HCEC 1CT (cell line): ENCODE measurements at places on chromosomes 7 and 10.

DNA sequence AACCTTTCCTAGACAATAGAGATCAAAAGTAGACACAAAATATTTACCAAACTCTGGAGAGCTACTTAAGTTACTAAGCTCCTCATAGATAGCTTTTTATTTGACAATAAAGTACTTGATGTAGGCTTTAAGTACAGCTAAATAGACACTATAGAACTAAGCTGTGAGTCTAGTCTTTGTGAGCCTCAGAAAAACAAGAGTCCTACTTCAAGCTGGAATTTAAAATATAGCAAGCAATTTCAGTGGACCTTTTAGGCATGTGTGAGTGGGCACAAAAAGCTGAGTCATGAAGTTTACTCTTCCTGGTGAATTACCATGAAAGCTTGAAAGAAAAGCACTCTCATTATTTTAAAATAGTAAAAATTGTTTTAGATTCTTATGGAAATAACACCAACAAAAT is 76.1 kb downstream of the ADD3 start:
- DNase-seq = peak; percentile 31

DNA sequence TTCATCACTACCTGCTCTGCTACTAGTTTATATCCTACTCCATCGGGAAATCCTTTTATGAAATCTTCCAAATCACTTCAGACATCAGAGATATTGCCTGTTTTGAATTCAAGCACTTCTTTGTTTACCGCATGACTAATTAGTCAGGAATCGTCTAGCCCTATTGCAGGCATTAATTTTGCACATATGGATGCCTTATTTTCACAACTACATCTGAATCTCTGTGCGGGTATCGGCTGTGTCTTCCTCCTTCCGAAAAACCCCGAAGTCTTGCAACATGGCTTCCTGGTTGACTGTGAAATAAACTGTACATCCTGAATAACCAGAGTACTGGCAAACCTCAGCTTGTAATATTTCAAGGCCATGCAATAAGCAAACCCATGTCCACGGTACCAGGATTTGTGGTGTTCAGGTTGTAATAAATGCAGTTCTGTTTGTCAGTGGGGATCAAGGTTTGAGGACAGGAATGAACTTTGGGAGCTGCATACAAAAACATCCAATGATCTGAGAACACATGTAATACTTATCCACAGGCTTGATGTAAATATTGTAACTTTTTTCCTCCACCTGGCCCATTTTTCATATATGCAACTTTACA is 642.1 kb downstream of the PARD3 start:
- peak; percentile 80 for DNase-seq

DNA sequence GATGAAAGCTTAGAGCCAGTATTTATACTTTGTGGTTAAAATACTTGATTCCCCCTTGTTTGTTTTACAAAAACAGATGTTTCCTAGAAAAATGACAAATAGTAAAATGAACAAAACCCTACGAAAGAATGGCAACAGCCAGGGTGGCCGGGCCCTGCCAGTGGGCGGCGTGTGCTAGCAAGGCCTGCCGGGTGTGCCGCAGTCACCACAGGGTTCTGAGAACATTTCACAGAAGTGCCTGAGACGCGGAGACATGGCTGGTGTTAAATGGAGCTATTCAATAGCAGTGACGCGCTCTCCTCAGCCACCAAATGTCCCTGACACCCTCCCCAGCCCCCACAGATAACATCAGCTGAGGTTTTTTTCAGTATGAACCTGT is 14.5 kb downstream of the GPR146 start:
- peak; percentile 41 for DNase-seq

DNA sequence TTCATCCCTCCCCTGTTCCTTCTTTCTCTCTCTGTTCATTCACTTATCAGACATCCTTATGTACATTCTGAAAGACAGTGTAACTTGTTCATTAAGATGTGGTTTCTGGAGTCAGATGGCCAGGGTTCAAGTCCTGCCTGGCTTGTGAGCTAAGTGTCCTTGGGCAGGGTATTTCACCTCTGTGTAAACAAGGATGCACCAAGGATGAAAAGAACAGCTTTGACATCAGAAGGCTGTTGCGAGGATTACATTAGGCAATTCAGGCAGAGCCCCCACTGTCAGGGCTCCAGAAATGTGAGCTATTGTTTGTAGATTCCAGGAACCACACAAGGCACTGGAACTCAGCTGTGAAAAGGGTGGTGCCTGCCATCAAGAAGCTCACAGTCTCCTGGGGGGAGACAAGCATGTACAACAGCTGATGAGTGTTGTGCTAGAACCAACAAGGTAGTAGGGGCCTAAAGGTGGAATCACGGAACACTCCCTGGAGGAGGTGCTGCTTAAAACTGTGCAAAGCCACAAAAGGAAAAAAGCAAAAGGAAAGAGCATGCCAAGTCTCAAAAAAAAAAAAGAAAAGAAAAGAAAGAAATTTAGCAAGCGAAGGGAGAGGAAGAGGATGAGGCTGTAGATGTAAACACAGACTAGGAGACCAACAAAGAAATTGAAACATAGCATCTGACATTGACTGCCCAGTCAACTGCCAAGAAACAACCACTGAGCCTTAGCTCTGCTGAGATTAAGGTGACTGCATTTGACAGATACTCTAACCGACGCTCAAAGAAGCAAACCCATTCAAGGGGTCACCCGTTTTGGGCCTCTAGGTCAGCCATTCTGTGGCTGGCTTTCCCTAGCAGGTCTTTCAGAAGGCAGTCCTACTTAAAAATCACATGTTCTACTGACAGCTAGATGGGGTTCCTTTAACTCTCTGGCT is 12.5 kb downstream of the PDLIM1 start:
- peak; percentile 71 for DNase-seq

- no peak for DNase-seq
Measured at GRCh38 chr7:103694304-103694703, 248.3 kb upstream of the SLC26A5 start.

- DNase-seq = no peak
Measured at GRCh38 chr10:75530299-75530698, 98.9 kb downstream of the LRMDA start.

DNA sequence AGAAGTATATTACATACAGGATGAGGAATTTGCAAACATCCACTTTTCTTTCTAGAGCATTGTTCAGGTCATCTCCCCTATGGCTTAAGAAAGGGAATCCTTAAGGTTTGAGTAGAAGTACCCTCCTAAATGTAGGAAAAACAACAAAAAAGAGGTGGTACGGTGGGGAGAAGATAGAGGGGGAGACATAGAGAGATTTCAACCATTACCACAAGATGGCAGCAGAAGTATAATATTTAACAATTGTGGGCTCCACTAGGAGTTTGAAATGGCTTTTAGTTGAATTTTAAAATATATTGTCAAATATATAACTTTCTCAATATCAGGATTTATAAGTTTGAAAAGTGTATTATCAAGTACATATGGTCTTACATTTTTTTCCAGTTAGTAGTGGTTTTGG is 72.7 kb upstream of the PRKG1 start:
- DNase-seq = peak; percentile 47

GRCh38 chr10:107118866-107119265 is 45.6 kb downstream of the SORCS1 start:
- DNase-seq = no peak

- no peak for DNase-seq
Measured at GRCh38 chr7:47508389-47509380, 73.2 kb downstream of the TNS3 start.

DNA sequence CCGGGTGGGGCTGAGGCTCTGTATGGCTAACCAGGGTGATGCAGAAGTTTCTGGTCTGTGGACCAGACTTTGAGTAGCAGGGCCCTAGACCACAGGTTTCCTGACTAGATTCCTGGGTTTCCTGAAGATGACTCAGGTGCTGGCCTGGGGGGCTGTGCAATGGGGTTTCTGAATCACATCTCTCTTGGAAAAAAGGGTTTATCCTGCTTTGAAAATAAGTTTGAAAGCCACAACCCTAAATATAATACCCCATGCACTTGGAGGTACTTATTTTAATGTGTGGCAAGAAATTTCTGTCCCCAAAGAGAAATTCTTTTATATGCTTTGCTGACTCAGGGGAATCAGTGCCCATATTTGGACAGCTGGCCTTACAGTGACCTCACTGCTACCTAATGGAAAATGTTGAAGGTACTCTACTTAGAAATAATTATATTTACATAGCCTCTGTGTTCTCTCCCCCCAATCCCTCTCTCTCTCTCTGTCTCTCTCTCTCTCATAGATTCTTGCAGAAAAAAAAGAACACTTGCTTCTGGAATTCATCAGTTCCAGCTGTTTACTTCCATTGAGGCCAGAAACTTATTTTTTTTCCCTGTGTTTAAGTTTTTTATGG is 184.4 kb upstream of the LYZL2 start:
- peak; percentile 78 for DNase-seq

DNA sequence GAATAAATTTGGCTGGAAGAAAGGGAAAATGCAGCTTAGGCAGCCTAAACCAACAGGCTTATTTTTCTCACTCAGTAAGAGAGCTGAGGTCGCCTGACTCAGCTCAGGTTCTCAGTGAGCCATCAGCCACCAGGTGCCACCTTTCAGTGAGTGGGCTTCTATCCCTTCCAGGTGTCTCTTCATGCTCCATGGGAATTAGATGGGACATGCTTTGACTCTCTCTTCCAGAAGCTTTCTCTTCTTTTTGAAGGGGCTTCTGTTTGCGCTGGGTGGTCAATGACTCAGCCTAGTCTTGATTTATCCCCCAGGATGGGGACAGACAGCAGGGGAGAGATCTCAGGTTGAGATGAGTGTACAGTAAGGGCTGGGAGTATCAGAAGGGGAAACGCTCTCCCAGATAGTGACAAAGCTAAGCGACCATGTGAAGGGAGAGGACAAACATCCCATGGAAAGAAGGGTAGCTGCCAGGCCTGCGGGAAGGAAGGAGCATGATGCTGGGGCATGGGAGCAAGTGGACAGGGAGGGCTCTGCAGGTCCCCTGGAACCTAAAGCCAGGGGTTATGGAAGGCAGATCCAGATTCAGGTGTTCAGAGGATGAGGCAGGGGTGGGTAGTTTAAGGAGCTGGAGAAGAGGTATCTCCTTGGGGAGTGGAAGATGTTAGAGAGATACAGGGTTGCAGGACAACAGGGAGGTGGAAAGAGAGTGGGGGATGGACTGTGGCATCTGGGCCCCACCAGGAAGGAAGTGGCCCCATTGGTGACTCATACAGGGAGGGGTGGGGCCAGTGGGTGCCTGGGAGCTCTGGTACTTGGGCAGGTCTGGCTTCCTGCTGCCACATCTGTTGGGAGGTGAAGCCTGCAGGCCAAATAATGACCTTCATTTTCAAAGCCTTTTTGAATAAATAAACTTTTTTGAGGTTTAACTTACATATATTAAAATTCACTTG is 32.5 kb downstream of the OGDH start:
- peak; percentile 85 for DNase-seq

DNA sequence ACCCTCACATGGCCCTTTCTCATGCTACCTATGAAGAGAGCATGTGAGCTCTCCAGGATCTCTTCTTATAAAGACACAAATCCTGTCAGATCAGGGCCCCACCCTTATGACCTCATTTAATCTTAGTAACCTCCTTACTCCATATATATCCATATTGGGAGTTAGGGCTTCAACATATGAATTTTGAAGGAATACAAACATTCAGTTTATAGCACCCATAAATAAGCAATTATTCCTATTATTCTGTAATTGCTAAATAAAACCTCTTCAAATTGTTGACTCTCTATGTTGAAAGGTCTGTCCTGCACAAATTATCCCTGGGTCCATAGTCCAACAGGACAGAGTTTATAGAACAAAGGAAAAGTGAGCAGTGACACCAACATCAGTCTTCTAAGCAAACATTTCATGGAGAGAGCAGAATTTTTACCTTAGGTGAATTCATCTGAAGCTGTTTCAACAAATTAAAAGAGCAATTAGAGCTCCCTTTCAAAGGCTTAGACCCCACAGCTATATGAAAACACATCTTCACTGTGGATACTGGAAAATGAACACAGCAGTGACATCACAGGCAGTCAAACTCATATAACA is 12.2 kb downstream of the DOCK4 start:
- no peak for DNase-seq

- DNase-seq = no peak
Measured at GRCh38 chr10:52523696-52524095, 209.6 kb downstream of the DKK1 start.

DNA sequence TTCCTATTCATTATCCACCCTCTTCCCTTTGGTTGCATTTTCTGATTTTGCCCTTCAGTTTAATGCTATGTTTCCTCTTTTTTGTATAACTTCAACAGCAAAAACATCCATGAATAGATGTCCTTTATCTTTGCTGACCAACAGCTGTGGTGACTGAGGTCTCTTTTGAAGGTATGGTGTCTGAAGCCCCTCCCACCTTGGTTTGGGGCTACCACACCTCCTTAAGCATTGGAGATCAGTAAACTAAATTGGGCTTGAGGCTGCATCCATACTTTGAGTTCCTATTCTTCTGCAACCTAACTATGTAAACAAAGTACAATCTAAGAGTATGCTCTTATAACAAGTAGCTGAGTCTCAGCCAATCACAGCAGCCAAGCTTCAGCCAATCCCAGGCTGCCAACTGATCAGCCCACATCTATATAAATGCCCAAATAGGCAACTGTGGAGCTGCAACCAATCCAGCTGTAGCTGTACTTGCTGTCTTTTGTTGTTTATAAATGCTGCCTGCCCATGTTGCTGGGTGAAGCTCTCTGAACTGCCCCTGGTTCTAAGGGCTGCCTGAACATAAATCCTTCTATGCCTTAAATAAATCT is 69.4 kb upstream of the PDLIM1 start:
- peak; percentile 40 for DNase-seq

GRCh38 chr10:43843321-43844101 is 194.8 kb upstream of the ZNF32 start:
- peak; percentile 89 for DNase-seq

DNA sequence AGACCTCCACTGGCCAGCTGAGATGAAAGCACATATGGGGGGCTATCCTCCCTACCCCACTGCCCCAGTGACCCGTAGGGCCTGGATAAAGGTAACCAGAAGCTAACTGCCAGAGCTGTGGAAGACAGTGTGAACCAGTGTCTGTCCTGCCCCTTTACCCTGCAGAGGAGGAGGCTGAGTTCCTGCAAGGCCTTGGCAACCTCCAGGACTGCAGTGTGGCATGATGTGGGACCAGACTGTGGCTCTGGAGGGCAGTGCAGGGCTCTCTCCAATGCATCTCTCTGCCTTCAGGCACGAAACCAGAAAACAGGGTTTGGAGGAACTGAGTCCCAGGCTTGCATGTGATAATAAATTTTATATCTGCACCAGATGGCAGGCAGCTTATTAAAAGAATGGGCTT is 93.1 kb downstream of the EPC1 start:
- no peak for DNase-seq

DNA sequence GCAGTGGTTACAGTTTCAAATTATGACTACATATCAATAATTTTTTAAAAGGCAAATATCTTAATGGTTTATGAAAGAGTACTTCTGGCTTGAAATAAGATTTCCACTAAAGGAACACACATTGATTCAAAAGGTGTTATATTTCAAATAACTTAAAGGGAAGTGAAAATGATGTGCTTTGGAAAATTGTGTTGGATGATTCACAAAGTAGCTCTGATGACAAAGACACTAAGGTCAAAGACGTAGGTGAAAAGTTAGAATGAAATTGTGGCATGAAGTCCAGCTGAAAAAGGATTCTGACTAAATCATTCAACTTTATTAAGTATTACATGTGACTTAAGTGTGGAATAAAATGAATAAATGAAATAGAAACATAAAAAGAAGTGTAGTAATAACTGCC is 20.8 kb upstream of the OR2A5 start:
- DNase-seq = peak; percentile 26
